Endothelial cell (in vitro differentiated cells): ENCODE measurements at places on chromosomes 4 and X. TPM values are rescaled to one million over a fixed set of nuclear protein-coding genes. Genes with fewer than 3 reads are reported as not detected.

DNA sequence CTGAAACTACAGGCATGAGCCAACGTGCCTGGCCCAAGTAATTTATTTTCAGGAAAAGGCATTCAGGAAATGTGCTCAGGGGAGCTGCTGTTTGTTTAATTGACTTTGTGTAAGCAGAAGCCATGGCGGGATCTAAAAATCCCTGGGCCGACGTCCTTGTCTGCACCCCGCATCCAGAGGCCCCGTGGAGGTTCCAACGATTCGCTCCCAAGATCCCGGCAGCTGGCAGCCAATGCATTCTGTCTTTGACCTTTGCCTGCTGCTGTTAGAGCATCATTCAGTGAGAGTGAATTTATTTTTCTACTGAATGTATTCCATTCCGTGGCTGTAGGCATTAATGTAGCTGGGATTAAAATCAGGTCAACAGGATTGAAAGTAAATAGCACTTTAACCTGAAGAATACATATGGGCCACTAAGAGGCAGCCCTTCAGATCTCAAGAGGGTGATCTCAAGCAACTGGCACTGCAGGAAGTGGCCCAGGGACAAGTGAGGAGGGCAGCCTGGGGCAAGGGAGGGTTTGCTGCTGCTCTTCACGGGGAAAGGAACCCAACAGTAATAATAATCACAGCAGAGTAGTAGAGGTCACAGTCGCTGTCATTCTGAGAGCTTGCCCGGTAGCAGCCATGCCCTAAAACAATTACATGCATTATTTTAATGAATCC, 75.2 kb downstream of the PSAPL1 start:
- no peak for DNase-seq

- no peak for DNase-seq
Measured at GRCh38 chr4:123966990-123967769, 570.6 kb downstream of the SPRY1 start.

DNA sequence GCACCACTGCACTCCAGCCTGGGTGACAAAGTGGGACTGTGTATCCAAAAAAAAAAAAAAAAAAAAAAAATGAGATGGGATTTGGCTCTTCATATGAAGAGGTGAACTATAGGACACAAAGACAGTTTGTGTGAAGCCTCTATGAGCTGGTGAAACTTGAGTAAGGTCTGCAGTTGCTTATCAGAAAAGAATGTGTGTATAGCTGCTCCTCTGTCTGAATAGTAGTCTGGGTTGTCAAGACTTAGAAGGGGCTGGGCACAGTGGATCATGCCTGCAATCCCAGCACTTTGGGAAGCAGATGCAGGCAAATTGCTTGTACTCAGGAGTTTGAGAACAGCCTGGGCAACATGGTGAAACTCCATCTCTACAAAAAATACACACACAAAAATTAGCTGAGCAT, 82.8 kb downstream of the ARSF start:
- no peak for DNase-seq

- DNase-seq, result no peak
Measured at GRCh38 chr4:16729336-16729735, 169.1 kb downstream of the LDB2 start.

DNA sequence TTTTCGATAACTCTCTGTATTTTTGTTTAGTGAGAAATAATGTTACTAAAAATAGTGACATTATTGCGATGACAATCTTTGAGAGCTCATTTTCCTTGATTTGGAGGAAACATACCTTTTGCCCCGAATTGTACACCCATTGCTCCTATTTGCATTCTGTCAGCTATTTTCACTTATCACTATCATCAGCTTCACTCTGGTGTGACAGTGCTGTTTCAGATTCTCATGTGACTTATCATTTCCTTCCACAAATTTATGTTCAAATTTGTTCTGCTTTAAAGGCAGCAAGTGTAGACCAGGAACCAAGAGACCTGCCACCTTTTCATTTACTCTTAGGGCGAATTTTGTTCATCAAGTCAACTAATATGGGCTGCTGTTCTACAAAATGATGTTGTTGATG, 179.4 kb downstream of the RBM46 start:
- no peak for DNase-seq

DNA sequence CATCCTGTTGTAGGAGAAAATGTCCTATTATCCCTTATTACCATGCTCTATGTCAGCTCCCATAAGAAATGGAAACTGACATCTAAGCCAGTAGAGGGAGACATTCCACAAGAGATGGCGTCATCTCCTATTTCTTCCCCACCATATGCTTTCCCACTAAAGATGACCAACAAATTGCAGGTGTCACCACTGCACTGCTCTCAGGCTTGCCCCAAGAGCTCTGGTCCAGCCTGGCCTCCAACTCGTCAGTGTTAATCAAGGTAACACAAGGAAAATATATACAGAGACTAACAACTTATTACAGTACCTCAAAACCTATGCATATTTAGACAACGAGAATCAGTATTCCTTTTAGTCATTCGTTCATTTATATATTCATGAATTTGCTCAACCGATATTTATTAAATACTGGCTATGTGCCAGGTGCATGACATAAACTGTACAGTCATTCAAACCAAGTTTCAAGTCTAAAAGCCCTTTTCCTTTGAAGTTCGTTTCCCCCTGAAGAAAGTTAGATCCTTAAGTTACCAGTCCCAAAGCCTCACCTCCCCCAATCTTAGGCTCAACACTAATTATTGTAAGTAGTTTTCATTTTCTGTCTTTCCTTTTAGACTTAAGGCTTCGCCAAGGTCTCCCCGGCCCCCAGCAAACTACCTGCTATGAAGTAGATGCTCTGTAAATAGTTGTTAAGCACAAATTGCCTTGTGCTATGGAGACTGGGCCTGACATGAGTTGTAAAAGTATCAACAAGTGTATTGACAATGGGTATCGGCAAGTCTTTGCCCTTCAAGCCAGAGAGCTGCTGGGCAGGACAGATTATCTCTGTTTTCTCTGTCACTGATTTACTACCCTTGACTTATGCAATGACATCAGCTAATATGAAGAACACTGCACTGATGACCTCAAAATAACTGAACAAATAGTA, 3.1 kb upstream of the FGB start:
- DNase-seq, result peak; percentile 43

DNA sequence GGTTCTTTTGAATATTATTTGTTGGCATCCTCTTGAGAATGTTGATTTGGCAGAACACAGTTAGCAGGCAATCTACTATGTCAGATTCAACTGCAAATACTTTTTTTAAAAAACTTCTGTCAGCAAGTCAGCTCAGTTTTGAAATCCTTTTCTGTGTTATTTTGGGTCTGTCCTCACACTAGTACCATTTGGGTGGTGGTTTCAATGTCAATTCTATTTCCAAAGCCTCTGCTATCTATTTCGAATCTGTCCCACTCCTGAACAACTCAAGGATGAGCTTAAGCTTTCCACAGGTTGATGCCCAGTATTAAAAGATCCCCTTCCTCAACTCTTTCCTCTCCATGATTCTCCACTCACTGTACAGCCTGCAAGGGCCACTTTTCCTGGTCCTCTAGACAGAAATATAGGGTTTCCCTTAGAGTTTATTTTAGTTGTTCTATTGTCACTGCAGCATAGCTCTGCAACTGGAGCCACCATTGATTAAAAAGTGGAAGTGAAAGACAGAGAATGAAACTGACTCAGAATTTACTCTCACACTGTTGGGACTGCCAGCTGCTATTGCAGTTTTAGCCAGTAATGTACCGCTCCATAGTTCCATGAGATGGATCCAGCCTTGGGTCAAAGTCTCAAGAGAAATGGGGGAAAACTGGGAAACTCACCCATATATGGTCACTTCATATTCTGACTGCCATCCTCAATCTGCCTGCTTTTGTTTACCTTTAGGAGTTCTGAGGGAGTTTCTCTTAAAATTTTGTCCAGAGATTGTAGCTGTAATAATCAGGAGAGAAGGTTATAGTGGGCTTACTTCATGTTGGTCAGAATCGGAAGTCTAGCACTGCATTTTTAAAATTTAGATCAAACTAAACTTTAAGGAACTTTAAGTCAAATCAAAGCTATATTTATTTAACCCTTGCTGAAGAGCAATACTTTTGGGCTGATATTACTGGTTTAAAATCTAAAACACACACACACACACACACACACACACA, 14.6 kb downstream of the HDX start:
- no peak for DNase-seq

- no peak for DNase-seq
Measured at GRCh38 chr4:60175241-60175640, 1024.9 kb upstream of the ADGRL3 start.

- DNase-seq, result no peak
Measured at GRCh38 chrX:1126738-1127137, 85.7 kb downstream of the CRLF2 start.

- DNase-seq, result no peak
Measured at GRCh38 chr4:165709516-165709915, 163.5 kb upstream of the TLL1 start.

DNA sequence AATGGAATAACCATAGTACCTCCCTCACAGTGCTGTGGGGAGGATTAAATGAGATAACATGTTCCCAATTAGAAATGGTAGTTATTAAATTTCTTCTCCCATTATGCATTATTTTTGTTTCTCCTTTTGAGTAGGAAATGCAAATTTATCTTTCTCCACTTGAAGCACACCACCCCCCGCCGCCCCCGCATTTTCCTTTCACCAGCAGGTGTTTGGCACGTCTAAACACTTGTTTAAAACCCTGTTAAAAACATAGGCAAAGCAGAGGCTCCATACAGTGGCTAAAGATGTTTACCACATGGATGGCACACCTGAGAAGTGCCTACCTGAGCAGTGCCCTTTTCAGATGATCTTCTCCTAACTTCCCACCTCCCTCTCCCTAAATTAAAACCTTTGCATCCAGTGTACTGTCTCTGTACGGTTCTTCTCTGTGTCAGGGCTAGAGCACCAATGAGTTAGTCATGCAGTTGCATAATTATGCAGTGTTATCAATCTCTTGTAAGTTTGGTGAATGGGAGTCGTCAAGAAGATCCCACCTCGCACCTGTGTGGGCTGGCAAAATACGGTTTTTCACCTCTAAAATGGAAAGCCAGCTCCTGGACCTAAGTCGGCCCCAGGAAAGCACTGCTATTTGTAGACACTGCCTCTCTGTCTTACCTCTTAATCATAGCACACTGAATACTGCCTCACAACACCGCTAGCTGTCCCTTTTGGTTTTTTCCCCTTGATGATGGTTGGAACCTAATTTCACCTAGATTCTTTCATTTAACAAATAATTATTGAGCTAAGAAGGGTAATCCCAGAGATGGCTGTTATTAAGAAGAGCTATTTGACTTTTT, 122.0 kb downstream of the CT47B1 start:
- no peak for DNase-seq

GRCh38 chr4:54556051-54556450, 101.7 kb upstream of the KIT start:
- DNase-seq, result no peak

DNA sequence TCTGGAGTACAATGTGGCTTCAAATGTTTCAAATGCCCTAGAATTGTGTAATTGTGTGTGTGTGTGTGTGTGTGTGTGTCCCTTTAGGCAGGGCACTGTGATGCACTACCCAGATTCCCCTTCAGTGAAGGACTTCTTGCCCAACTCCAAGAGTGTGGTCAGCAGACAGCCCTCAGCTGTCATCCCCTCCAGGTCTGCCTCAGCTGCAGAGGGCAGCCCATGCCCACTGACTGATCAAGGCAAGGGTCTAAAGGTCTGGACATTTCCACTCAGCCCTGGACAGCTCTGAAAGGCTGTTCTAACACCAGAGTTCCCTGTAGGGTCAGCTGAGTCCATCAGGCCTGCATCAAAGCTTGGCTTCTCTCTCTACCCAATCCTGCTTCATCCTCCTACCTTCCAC, 83.9 kb upstream of the USP9X start:
- DNase-seq, result no peak

GRCh38 chr4:173008436-173008835, 160.2 kb upstream of the GALNT7 start:
- no peak for DNase-seq

DNA sequence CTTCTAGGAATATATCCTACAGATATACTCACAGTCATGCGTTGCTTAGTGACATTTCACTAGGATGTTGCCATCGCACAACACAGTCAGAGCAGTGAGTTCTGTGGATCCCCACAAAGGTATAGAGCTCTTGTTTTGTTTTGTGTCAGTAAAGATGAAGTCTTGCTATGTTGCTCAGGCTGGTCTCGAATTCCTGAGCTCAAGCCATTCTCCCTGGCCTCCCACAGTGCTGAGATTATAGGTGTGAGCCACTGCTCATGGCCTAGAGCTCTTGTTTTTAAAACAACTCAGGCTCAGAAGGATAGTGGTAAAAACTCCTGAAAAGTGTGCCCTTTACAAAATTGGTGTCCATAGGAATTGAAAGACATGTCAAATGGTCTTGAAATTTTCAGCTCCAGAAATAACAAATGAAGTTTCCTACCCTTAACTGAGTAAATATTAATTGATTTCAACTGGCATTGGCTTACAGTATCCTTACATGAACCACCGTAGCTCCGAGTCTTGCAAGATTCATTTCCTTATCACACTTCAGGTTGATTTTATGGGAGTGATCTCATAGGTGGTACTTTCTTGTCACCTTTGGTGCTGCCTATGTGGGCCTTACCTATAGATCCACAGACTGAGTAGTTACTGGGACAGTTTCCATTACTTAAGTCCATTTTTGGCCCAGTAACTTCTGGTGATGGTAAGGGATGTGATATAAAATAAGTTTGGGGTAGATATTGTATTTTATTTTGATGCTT, 3.6 kb downstream of the CWH43 start:
- no peak for DNase-seq

DNA sequence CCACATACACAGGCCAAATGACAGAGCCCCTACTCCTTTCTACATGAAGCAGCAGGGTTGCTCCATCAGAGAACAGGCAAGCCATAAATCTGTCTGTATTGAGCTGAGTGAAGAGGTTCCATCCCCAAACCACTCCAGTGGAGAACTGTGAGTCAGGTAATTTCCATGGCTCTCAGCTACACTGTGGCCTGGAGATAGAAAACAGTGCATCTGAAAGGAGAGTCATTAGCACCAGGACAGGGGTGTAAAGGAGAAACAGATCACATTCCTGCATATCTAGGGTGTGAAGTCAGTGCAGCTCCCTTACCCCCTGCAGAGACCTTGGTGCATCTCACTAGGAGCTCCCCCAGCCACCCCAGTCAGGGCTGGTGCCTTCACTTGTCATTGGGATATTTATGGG, 314.7 kb downstream of the CHIC1 start:
- DNase-seq, result no peak

Gene ACE2
- total RNA-seq, result not detected

Gene STPG2
- 2.5 TPM for total RNA-seq

Gene EREG
- not detected for total RNA-seq

Gene NWD2
- not detected for total RNA-seq

Gene TRIM75
- not detected for total RNA-seq

Gene MAGEE2
- not detected for total RNA-seq

Gene SCD5
- total RNA-seq, result 0.38 TPM

Gene FOXR2
- not detected for total RNA-seq

Gene CYSLTR1
- total RNA-seq, result 0.13 TPM

Gene PDGFC
- 22.0 TPM for total RNA-seq
